NCI-H526 treated with DMSO at 0.1 percent for 48 hours (cell line): ENCODE measurements at places on chromosomes 4 and X.

DNA sequence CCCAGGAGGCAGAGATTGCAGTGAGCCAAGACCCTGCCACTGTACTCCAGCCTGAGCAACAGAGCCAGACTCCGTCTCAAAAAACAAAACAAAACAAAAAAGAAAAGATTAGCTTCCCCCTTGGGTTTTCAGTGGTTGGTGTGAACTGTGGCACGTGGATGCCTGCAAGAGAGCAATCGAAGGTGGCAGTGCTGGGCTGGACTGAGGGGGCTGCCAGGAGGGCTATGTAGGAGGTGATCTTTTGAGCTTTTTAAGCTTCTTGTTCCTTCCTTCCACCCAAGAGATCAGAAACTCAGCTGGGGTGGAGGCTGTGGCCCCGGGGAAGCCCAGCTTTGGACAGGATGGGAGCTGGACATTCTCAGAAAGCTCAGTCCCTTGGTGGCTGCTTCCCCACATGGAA is 49.6 kb downstream of the PRPS1 start:
- no peak for DNase-seq

- DNase-seq: no peak
These were observed 864.3 kb upstream of the AGA start for GRCh38 chr4:178306565-178306964.

DNA sequence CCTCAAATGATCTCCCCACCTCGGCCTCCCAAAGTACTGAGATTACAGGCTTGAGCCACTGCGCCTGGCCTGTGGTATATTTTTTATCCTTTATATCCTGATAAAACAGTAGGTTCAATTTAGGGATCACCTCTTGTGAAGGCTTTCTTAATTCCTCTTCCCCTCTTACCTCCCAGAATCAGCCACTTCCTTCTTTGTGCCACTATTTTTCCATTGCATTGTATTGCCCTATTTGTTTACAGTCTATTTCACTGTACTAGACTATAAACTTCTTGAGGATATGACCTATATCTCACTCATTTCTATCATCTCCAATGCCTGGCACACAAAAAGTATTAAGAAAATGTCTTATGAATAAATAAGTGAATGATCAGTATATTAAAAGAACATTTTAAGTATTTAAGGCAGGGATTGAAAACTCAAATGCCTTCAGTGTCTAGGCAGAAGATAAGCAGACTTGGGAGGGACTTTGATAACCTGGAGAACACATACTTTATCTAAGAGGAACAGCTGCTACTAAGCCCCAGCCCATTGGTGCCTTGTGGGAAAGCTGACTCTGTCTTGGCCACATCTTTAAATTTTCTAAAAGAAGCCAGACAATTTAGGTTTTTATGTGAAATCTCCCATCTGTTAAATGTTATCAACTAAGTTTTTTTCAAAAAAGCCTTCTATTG is 82.3 kb upstream of the OGT start:
- no peak for DNase-seq

DNA sequence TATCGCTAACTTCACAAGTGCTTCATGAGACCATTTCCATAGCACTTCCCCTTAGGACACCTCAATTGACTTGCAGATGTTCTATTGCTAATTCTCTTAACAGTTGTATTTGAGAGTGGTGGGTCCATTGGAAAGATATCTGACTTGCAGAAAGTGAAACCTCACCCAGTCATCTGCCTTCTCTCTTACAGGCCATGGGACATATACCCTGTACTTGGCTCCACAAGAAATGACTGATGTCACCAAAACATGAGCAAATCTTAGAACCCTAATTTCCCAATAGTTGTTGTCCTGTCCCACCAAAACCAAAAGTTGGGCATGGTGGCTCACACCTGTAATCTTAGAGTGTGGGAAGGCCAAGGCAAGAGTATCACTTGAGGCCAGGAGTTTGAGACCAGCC is 101.9 kb upstream of the MAML3 start:
- DNase-seq: no peak

GRCh38 chrX:7690842-7691241 is 152.1 kb upstream of the VCX start:
- DNase-seq: no peak

DNA sequence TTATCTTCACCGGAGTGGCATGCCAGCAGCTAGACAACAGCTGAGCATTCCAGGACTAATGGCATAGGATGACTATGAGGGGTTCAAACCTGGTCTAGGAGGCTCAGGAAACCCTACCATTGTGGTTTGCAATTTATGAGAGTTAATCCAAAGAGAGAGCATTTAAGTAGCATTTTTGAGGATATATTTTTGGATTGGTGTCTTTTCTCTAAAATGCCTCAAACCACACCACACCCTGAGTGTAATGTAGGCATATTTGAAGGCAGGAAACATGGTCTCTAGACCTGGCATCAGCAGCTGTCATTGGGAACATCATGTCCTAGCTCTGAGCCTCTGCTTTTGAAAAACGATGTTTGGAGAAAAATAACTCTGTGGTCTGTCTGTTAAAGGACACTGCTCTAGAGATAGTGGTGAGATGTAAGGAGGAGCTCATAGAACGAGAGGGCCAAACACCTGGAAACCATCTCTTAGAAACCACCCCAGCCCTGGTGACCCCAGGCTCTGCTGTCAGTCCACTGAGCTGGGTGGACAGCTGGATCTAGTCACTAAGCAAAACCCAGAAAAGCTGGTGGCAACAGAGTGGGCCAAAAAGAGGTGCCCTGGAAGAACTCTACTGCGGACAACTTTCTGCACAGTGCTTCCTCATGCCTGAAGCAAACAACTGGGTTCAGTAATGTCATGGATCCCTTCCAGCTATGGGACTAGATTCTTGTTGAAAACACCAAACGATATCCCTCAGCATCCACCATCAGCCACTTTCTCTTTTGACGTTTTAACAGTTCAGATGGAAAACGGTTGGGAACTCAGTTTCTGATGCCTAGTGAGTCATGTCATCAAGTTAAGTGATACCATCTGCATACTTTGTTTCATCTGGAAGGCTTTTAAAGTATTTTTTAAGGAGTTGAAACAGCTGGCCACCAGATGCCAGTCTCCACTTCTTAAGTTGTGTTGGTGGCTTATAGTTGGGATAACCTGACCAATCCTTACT is 100.2 kb upstream of the C1QTNF7 start:
- no peak for DNase-seq

GRCh38 chrX:9759337-9759736 is 6.3 kb downstream of the GPR143 start:
- DNase-seq: no peak

DNA sequence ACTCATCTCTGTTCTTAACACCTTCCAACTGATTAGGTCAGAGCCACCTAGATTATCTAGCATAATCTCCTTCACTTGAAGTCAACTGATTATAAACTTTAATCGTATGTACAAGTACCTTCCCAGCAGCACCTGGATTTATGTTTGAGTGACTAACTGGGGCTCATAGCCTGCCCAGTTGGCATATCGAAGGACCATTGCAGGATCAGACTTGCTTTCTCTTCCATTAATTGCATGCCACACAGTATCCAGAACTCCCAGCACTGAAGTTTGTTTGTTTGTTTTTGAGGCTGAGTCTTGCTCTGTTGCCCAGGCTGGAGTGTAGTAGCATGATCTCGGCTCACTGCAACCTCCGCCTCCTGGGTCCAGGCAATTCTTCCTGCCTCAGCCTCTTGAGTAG is 27.9 kb downstream of the GRK4 start:
- DNase-seq: no peak
